Activated CD4-positive, alpha-beta T cell treated with anti-CD3 and anti-CD28 coated beads, Interleukin-2, amount 50 U/mL, for 1 hour (primary cell): ENCODE measurements at places on chromosomes 2 and 18.
A peak's percentile ranks its signal among the peaks of the same experiment; 100 is the strongest.

GRCh38 chr18:4024702-4025101, 430.4 kb downstream of the DLGAP1 start:
- no peak for DNase-seq

- no peak for DNase-seq
Observed at GRCh38 chr2:72630767-72631166, 195.1 kb downstream of the EXOC6B start.

DNA sequence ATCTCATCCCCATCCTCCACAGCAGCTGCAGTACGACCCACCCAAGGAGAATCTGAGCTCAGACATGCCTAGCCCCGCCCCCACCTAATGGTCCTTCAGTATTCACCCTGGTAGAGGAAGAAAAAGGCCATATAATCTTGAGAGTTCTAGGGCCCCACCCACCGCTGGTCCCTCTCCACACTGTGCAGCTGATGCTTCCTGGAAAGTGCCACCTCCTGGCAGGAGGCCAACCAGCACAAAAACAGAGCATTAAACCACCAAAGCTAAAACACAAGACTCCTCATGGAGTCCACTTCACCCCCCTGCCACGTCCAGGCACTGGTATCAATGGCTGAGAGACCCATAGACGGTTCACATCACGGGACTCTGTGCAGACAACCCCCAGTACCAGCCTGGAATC, 40.7 kb downstream of the MC4R start:
- DNase-seq, result no peak

GRCh38 chr2:153476491-153476815, 2.1 kb downstream of the RPRM start:
- no peak for DNase-seq

GRCh38 chr2:26185954-26186770, 13.3 kb downstream of the GAREM2 start:
- no peak for DNase-seq

GRCh38 chr2:188089901-188090300, 201.8 kb upstream of the GULP1 start:
- DNase-seq, result no peak

- no peak for DNase-seq
Observed at GRCh38 chr2:126048719-126049118, 607.2 kb upstream of the GYPC start.

GRCh38 chr2:51789918-51790317, 758.0 kb upstream of the NRXN1 start:
- no peak for DNase-seq

- DNase-seq, result no peak
Observed at GRCh38 chr18:55166260-55166598, 207.0 kb upstream of the CCDC68 start.

DNA sequence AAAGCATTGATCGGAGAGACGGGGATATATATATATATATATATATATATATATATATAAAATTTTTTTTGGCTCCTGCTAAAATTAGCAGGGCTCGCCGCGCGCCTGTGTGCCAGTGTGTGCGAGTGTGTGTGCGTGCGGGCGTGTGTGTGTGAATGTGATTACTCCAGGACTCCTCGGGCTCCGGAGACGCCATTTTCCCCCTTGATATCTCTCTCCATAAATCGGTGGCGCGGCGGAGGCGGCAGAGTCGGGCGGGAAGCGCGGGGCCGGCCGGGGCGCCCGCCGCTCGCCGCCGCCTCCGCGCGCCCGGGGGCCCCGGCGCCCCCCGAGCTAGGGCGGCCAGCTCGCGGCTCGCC, 795 bp upstream of the SETBP1 start:
- DNase-seq, result peak; percentile 1

DNA sequence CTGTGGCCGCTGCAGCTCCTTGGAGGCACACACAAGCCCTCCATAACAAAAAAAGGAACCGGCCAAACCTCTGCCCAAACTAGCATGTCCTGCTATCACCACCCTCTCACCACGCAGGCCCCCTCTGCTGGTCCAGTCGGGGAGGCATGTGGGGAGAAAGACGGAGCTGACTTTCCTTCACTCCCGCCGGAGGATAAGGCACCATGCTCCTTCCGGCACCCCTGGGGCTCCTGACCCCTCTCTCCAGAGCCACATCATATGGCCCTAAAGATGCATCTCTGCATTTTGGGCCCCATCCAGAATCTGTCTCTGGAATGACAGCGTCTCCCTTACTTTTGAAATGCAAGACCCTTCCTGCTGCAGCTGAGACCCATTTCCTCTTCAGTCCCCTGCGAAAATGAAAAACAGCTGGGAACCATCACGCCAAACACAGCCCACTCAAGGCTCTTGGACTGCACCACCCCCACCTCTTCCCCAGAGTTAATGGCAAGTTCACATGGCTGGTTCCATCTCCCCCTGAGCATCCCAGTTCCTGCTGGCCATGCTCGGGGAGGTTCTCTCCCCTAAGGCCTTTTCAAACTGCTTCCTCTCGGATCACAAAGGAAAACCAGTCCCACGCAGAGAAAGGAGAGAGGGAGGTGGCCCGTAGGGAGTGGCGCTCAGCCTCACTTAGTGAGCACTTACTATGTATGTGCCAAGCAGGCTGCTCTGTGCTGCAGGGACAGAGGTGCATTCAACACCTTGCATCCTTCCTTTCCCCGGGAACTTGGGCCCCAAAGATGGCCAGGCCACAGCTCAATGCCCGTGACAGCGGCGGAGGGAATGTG, 35.2 kb upstream of the MLPH start:
- DNase-seq, result no peak

DNA sequence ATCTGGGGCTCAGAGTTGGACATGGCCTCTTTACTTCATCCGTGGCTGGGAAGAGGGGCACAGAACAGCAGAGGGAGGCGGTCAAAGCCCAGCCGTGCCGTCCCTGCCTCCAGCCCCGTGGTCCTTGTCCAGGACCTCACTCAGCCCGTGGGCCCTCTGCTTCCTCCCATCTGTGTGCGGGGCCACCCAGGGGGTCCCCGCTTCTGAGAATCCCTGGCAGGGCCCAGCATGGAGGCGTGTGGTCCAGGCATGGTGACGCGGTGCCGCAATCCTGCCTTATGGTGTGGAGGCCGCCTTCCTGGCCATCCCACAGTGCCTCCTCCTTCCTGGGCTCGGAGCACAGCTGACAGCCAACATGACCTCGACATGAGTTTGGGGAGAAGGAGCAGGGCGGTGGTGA, 232.6 kb downstream of the FAM210A start:
- no peak for DNase-seq

DNA sequence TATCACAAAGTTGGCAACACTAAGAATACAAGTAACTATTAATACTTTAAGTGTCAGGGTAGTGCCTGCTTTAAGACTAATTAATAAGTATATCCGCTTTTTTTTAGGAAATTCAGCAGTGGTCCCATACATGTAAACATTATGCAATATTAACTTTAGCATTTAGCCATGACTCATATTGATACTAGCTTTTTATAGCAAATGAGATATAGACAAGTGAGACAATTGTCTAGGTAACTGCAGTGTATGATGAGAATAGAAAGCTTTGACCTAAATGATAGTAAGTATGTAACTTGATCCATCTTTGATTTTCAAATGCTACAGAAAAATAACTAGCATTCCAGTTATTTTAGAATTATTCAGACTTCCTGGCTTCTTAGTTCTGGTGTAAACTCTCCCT, 27.4 kb upstream of the VRK2 start:
- DNase-seq, result no peak

DNA sequence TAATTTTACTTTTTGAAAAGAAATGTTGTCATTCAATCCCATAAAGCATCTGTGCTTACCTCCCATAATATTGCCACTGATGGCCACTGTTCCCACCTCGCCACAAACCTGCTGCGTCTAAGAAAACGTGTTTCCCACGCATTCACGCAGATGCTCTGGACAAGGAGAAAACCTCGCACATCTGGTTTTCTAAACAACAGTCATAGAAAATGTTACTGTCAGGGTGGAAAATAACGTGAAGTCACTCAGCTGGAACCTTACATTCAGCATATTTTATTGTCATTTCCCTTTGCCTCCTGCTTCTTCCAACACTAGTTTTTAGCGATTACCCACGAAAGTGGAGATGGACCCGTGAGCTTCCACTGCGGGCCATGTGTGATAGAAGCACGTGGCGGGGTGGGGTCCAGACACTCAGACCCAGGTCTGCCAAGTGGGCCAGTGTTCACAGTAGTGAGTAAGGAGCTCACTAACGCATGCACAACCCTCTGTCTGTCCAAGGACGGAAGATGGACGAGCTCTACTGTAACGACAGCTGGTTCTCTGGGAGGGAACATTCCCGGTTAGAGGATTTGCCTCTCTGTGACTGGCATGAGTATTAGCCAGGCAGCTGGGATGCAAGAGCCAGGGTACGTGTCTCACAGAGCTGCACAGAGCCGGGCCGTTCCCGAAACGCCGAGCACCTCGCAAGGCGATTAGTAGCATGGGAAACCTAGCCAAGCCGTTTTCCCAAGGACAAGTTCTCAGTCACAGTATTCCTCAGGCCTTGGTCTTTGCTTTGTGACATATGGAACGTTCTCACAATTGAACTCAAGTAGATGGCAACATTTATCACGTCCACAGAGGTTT, 94.5 kb downstream of the MTCL1 start:
- DNase-seq, result no peak

DNA sequence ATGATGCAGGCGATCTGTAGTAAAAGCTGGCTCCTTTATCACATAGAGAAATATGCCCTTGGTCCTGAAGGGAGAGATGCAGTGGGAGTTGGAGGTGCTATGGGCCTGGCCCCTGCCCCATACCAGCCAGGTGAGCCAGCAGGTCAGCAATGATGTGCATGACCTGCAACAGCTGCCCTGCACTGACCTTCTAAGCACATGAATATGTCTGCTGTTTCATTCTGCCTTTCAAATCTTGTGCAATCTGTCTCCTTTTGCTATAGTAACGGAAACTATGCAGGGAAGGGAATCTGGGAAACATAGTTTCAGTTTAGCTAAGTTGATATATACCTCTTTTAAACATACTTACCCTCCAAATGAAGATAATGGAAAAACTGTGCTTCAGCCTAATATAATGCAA, 235.2 kb downstream of the TDRD15 start:
- no peak for DNase-seq

DNA sequence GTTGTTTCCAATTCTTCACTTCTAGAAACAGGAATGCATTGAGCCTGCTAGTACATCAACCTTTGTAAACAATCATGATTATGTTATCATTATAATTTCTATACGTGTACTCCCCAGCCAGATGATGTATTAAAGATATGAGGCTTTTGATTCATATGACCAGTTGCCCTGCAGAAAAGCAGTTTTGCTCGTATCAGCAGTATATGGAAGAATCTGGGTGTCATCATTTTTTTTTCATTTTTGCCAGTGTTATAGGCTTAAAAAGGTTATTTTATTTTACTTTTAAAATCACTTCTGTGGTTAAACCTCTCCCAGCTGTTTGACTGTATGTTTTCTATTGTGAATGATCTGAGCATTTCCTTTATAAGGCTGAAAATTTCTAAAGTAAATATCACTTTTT, 471.8 kb upstream of the NRP2 start:
- no peak for DNase-seq

GRCh38 chr2:235004329-235004903, 52.6 kb downstream of the SH3BP4 start:
- DNase-seq, result no peak

DNA sequence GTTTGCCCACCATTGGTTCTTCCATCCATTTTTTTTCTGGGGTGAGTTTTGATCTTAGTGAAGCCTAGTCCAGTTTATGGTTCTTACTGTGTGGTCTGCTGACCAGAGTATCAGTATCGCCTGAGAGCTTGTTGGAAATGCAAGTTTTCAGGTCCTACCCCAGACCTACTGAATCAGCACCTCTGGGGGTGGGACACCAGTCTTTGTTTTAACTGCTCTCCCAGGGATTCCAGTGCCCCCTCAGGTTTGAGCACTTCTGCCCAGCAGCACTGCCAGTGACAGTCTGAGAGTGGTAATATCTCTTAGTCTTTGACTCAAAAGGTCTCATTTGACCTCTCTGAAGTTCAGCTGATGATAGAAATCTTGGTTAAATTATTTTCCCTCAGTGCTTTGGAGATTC, 269.3 kb downstream of the ALPK2 start:
- no peak for DNase-seq

DNA sequence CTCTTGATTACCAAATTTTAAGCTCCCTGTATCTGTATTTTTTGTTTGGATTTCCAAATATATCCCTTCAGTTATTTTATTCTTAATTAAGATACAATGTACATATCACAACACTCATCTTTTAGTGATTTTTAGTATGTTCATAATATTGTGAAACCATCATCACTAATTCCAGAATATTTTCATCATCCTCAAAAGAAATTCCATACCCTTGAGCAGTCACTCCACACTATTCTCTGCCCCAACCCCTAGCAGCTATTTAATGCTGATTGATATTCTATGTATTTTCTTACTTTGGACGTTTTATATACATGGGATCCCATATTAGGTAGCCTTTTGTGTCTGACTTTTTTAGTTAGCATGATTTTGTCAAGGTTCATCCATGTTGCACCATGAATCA, 127.4 kb upstream of the SLC8A1 start:
- no peak for DNase-seq

- no peak for DNase-seq
Observed at GRCh38 chr2:149399934-149400615, 69.7 kb downstream of the LYPD6 start.

- DNase-seq, result no peak
Observed at GRCh38 chr2:30714811-30715709, 92.2 kb downstream of the CAPN13 start.

DNA sequence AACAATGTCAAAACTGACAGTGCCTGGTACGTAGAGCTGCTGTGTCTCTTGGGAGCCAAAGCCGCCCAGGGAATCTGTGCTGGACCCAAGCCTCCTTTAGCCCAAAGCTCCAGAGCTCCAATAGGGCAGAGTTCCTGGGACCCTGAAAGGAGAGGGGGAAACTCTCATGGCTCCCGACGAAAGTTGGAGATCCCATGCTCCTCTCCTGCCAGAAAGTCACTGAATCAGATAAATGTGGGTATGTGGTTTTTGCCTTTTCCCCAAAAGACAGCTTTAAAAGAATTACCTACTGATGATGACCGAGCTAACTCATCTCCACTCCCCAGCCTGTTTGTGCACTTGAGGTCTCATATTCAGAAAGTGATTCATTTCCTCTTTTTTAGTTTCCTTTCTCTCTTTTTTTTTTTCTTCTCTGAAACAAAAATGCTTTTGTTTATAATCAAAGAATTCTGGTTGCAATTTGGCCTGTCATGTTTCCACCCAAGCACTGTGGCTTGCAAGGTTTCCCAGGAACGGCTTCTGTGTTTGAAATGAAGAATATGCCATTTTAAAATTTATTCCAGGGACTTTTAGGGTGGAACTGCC, 14.1 kb upstream of the PMAIP1 start:
- no peak for DNase-seq

- no peak for DNase-seq
Observed at GRCh38 chr18:47346016-47346415, 94.6 kb upstream of the SKOR2 start.

- DNase-seq, result no peak
Observed at GRCh38 chr2:238274152-238274865, 14.1 kb downstream of the PER2 start.
